A549 treated with Mapracorat at 1 μM for 4 hours (cell line): ENCODE measurements at places on chromosomes 1 and 21. TPM values are rescaled to one million over a fixed set of nuclear protein-coding genes. Genes with fewer than 3 reads are reported as not detected.

Gene BGLAP
- 0.21 to 0.33 TPM (median 0.25 TPM) in 3 of 5 replicates, not detected in the others for total RNA-seq

Gene F3
- total RNA-seq, result 4.0 to 6.3 TPM (median 5.1 TPM) in 5 replicates

Gene CEP104
- total RNA-seq, result 13.9 to 17.3 TPM (median 15.1 TPM) in 5 replicates

Gene HLX
- 3.2 to 4.2 TPM (median 3.6 TPM) in 5 replicates for total RNA-seq

Gene LEPR
- 1.8 to 3.0 TPM (median 2.4 TPM) in 5 replicates for total RNA-seq

Gene TNFRSF4
- 0.11 to 0.19 TPM (median 0.14 TPM) in 3 of 5 replicates, not detected in the others for total RNA-seq

Gene ERG
- total RNA-seq, result 0.06 TPM in 1 of 5 replicates, not detected in the others

Gene ASTN1
- not detected in 5 replicates for total RNA-seq

Gene FCGR3A
- not detected in 5 replicates for total RNA-seq

Gene KLHL17
- total RNA-seq, result 9.1 to 20.0 TPM (median 16.2 TPM) in 5 replicates

Gene LRRC3
- 1.5 to 2.3 TPM (median 2.1 TPM) in 5 replicates for total RNA-seq

Gene AIM2
- not detected in 5 replicates for total RNA-seq

Gene PAX7
- 0.57 to 1.1 TPM (median 0.74 TPM) in 5 replicates for total RNA-seq

Gene MIXL1
- total RNA-seq, result 0.23 TPM in 1 of 5 replicates, not detected in the others

Gene CFHR2
- total RNA-seq, result not detected in 5 replicates

Gene LRRC8C
- 9.2 to 11.9 TPM (median 11.6 TPM) in 5 replicates for total RNA-seq

Gene BRINP3
- total RNA-seq, result not detected in 5 replicates

Gene SYF2
- total RNA-seq, result 33.4 to 47.7 TPM (median 34.3 TPM) in 5 replicates

Gene TRIM67
- 0.12 to 0.19 TPM (median 0.14 TPM) in 5 replicates for total RNA-seq

Gene RAB25
- total RNA-seq, result 0.29 TPM in 1 of 5 replicates, not detected in the others

Gene KRTAP8-1
- not detected in 5 replicates for total RNA-seq

Gene OR2L5
- not detected in 5 replicates for total RNA-seq

Gene OR2T33
- total RNA-seq, result not detected in 5 replicates

Gene B3GALT5
- 0.09 to 0.18 TPM (median 0.15 TPM) in 5 replicates for total RNA-seq

Gene CBR3
- 10.7 to 14.1 TPM (median 13.5 TPM) in 5 replicates for total RNA-seq

Gene GJA8
- total RNA-seq, result not detected in 5 replicates
